AG20443 (cell line): ENCODE measurements at places on chromosomes 4 and X.

DNA sequence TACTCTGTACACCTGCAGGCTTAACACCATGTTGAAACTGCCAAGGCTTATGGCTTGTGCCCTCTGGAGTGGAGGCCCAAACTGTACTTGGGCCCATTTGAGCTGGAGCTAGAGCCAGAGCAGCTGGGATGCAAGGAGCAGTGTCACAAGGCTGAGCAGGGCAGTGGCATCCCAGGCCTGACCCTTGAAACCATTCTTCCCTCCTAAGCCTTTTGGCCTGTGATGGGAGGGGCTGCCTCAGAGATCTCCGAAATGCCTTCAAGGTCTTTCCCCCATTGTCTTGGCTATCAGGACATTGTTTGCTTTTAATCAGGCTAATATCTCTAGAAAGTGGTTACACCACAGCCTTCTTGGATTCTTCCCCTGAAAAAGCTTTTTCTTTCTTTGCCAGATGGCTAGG, 10.9 kb upstream of the PNMA5 start:
- DNase-seq = no peak

DNA sequence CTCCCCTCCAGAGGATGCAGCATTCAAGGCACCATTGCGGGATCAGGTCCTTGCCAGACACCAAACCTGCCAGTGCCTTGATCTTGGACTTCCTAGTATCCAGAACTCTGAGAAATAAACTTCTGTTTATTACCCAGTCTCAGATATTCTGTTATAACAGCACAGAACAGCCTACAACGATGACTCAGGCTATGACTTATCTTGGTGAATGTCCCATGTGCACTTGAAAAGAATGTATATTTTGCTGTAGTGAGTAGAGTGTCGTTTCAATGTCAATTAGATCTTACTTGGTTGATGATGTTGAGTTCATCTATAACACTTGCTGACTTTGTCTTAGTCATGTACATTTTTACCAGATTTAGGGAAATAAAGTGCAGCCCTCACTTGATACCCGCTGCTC, 34.5 kb upstream of the PGRMC1 start:
- DNase-seq = no peak

DNA sequence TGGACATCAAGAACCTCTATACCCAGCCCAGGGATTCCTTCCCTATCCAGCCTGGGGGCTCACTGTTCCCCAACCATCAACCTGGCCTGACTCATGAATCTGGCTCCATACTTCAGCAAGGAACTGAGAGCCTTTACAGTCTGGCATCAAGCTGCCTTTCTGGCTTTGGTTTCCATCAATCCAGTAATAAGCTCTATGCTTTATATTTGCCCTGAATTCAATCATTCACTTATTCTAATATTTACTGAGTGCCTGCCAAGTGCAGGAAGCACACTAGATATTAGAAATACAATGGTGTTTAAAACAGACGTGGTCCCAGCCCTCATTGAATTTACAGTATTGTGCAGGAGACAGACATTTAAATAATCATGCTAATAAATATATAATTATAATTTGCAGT, 114.8 kb upstream of the PLAC1 start:
- DNase-seq = no peak

DNA sequence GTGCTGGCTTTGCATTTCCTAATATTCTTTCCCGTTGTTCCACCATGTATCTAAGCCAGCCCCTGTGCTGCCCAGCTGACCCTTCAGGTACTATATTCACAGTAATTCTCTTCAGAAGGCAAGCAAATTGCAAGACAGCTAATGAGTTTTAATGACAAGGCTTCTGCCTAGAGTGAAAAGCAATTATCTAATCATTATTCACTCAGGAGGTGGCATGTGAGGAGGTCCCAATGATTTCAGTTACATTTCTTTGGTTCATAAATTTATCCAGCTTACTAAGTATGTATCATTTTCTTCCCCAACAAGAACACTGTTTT, 123.0 kb downstream of the RASGEF1B start:
- DNase-seq = no peak

DNA sequence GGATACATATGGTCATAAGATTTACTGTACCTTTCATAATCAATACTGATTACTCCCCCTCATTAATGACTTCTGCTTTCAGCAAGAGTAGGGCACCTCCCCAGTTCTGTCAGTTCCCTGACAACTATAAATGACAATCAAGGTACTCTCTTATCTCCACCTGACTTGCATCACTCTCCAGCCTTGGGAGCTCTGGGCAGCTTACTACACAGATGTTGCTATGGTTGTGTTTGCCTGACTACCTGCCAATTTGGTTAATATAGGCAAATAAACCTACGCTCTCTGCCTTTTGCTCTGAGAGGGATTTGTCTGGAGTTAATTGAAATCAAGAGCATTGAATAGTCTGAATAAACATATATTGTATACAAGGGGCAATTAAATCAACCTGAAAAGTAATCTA, 22.8 kb upstream of the MAP7D3 start:
- no peak for DNase-seq

DNA sequence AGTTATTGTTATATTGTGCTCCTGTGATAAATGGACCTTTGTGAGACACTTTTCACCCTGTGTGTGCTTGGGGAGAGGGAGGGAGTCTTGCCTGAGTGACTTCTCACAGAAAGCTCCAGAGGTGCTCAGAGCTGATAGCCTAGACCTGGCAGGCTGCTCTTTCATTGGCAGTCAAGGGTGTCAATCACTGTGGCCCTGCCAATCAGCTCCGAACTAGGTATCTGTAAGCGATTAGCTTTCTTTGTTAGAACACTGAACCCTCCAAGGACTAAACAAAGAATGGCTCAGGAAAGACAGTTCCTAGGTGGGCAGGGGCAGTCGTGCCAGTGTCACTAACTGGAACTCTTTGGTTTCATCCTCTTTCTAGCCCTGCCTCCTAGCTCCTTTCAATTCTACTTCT, 2.7 kb upstream of the NALF2 start:
- no peak for DNase-seq

DNA sequence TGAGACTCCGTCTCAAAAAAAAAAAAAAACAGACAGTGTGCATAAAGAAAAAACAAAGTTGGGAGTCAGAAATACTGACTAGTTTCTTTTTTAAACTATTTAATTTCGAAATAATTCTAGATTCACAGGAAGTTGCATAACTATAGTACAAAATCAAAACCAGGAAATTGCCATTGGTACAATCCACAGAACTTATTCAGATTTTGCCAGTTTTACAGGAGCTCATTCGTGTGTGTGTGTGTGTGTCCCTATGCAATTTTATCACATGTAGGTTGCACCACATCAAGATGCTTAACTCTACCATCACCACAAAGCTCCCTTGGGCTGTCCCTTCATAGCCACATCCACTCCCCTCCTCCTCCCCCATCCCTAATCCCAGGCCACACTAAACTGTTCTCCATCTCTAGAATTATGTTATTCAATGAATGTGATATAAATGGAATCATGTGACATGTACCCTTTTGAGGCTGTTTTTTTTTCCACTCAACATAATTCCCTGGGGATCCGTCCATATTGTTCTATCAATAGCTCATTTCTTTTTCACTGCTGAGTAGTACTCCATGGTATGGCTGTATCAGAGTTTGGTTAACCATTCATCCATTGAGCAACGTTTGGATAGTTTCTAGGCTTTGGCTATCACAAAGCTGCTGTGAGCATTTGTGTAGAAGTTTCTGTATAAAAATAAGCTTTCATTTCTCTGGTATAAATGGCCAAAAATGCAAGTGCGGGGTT, 16.3 kb upstream of the DDX3X start:
- DNase-seq = no peak

- DNase-seq = peak; percentile 48
Observed at GRCh38 chr4:48295116-48295515, 25.5 kb upstream of the TEC start.
